ENCODE measurements at places on chromosomes 4 and X.

- DNase-seq = peak; percentile 10
Measured at GRCh38 chrX:1323315-1323714, 13.3 kb upstream of the IL3RA start.

GRCh38 chr4:88573995-88574394, 18.3 kb upstream of the HERC3 start:
- no peak for DNase-seq

DNA sequence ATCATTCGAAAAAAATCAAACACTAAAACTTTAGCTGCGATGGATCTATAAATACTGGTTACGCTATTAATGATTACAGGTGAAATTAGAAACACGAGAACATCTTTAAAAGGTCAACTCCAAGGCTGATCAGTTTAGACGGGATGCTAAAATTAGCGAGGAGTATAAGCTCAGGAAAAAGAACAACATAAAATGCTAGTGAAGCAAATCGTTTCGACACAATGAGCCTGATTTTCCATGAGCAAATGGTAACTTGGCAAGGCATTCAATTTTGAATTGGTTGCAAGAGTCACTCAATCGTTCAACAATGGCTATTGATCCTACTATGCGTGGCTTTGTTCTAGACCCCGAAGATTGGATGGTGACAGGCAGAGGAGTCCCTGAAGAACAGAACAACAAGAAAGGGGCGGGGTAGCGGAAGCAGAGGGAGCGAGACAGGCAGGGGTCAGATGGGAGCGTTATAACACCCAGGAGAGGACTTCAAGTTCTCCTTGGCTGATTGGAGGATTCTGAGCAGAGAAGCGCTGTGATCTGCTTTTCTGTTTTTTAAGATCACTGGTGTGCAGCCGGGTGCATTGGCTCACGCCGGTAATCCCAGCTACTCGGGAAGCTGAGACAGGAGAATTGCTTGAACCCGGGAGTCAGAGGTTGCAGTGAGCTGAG, 146.5 kb downstream of the RBM47 start:
- DNase-seq = no peak

DNA sequence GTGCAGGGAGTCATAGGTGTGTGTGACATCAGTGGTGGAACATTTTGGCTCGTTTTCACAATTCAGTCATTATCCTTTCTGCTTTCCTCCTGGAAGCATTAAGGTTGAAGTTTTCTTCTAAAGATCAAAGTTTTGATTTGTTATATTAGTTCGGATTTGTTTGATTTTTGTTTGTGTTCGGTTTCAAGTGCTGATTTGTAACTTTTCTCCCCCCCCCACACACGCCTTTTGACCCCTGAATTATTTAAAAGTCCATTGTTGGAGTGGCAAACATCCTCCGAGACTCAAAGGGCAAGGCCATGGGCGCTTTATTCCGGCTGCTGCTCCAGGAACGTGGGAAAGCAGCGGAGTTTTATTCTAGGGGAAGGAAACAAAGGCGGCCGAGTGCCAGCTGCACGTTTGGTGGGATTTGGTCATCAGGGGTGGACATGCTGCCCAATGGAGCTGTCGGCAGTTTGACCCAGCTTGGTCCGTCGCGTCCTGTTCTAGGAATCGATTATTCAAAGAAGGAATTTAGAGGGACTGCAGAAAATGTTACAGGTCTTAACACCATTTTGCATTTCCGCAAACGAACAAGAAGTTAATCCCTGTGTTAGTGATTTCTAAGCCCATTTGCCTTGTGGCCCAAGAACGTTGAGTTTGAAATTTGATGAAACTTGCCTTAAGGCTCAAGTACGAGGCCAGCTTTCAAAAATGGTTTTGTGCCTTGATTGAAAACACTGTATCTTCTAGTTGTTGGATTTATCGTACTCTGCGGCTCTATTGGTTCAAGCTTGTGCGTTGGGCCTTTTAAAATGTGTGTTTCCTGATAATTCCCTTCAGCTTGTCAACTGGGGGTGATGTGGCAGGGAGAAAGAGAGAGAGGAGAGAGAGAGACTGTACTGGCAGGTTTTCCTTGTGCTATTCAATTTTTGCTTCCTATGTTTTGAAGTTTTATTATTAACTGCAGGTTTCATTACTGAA, 565 bp upstream of the ZNF41 start:
- no peak for DNase-seq

DNA sequence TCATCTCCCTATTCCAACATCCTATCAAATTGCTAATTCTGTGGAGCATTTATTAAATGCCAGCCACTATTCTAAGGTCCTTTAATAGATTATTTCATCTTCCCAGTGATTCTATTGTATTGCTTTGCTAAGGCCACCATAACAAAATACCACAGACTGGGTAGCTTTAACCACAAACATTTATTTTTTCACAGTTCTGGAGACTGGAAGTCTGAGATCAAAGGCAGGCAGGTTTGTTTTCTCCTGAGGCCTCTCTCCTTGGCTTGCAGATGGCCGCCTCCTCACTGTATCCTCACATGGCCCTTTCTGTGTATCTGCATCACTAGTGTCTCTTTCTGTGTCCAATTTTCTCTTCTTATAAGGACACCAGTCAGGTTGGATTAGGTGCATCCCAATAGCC, 64.5 kb downstream of the CPE start:
- DNase-seq = no peak

- DNase-seq = no peak
Measured at GRCh38 chrX:55135171-55135570, 46.4 kb downstream of the PAGE2 start.

DNA sequence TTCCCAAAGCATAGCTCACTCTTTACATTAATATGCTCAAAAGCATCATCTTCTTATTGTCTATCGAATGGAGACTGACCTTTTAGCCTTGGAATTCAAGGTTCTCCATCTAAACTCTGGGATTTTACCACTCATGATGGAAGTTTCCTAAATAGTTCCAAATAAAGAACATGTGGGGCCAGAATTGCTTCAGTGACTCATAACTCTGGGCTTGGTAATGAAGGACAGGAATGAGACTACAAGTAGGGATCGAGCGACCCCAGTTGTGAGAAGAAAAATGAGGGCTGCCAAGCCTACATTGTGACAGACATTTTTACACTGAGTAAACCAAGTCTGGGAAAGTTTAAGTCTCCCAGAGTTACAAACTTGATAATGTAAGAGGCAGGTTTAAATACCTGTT, 269.9 kb downstream of the CBLL2 start:
- no peak for DNase-seq

DNA sequence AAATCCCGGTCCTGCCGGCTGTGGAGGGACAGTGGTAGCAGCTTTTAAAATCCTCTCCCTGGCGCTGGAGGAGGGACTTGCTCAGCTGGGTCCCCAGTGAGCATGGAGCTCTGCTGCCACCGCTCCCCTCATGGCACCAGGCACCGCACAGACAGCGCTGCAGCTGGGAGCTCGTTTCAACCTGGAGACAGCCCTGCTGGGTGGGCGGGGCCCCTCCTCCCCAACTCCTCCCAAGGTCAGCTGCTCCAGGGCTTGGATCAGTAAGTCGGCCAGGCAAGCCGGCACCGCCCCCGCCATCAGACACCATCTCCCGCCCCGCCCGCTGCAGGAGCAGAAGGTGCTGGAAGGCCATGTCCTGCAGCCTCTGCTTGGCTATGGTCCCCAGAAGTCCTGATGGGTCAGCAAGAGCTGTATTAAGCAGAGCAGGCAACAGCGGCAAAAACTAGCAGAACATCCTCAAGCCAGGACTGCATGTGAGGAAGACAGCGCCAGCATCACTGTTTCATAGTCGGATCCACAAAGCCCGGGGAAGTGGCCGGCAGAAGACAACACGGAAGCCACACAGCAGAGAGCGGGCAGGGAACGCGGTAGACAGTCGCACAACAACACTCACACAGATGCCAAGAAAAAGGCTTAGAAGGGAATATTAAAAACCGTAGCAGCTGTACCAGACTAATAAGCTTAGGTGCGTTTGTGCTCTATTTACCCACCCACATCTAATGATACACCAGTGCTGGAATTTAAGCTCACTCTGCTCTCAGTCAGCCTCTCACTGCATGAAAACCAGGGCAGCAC, 16.2 kb downstream of the ZFYVE28 start:
- peak; percentile 12 for DNase-seq

- DNase-seq = no peak
Measured at GRCh38 chr4:132328761-132329160, 820.3 kb upstream of the PCDH10 start.

DNA sequence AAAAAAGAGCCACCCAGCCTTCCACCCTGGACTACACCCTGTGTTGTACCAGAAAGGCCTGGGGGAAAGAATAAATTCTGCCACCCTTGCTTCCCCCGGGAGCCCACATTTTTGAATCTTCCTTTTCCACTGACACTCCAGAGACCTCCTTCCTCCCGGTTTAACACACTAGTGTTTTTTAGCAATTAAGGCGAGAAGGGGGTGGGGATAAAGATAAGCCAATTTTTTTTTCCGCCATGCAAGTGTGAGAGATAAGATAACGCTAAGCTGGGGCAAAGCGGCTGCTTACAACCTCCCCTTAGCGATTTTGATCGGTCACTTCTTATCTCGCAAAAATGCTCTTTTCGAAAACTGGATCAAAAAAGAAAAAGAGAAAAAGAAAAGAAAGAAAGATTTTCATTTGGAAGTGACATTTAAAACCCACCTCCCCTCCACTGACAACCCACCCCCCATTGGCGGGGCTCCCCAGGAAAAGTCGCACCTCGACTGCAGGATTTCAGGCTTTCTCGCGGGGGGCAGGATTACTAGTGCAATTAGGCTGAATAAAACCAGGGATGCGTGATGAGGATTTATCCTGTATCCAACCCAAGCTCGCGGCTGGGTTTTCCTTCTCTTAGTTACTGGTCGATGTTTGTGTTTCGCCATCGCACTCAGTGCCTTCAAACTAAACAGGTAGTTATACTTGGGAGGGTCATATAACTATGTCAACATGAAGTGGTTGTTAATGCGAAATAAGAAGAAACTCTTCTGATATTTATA, 6.0 kb upstream of the BCOR start:
- no peak for DNase-seq

GRCh38 chrX:101078716-101079598, at the start of gene TMEM35A:
Gene TMEM35A (plus strand): TSS chrX:101078879. CDS start chrX:101079003, 124 bp downstream.
- no peak for DNase-seq

GRCh38 chr4:45580334-45580733, 543.5 kb downstream of the GABRG1 start:
- DNase-seq = no peak

DNA sequence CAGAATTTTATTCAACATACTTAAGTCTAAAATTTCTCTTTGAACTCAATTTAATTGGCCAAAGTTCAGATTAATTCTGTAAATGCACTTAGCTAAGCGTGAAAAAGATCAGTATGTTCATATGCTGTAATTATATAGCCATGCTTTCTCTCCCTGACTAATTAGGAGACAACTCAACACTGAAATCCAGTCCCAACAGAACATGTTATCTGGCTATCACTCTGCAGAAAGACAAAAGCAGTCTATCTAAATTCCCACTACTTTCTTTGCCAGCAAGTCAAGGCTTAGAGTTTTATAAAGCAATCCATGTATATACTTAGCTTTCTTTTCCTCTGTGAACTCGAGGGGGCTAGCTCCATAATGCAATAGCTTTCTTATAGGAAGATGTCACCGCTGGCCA, 16.0 kb upstream of the USP46 start:
- no peak for DNase-seq

Data from activated naive CD4-positive, alpha-beta T cell (primary cell).